Activated CD8-positive, alpha-beta memory T cell treated with anti-CD3 and anti-CD28 coated beads, Interleukin-2, amount 10 ng/mL, durations not matched to agents 7 days and 5 days (primary cell): ENCODE measurements at places on chromosomes 1 and 21.

DNA sequence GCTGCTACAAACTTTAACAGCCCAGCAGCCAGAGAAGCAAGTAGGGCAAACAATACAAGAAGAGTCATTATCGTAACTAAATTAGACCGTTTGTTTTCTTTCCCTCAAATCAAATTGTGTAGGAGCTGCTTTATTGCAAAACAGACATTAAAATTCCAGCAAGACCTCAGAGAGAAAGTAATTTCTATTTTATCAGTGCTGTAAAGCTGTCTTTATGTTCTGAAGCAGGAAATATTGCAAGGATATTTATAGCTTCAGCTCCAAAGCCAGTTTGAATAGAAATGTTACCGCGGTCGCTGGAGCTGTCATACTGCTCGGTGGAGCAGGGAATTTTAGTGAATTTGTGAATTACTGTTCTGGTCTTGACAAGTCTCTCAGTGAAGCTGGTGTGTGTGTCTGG is 503.8 kb upstream of the PLXNA2 start:
- no peak for DNase-seq

- no peak for DNase-seq
Measured at GRCh38 chr1:77951328-77951727, 27.5 kb downstream of the FUBP1 start.

GRCh38 chr1:203644661-203645510 is 18.3 kb downstream of the ATP2B4 start:
- DNase-seq: no peak

- DNase-seq: no peak
Measured at GRCh38 chr1:198258491-198258890, 101.7 kb downstream of the NEK7 start.

- no peak for DNase-seq
Measured at GRCh38 chr1:43373066-43373940, 5.5 kb upstream of the ELOVL1 start.

GRCh38 chr1:156122086-156122485 is 7.6 kb downstream of the LMNA start:
- no peak for DNase-seq
